ENCODE measurements at places on chromosomes 1 and 21.

DNA sequence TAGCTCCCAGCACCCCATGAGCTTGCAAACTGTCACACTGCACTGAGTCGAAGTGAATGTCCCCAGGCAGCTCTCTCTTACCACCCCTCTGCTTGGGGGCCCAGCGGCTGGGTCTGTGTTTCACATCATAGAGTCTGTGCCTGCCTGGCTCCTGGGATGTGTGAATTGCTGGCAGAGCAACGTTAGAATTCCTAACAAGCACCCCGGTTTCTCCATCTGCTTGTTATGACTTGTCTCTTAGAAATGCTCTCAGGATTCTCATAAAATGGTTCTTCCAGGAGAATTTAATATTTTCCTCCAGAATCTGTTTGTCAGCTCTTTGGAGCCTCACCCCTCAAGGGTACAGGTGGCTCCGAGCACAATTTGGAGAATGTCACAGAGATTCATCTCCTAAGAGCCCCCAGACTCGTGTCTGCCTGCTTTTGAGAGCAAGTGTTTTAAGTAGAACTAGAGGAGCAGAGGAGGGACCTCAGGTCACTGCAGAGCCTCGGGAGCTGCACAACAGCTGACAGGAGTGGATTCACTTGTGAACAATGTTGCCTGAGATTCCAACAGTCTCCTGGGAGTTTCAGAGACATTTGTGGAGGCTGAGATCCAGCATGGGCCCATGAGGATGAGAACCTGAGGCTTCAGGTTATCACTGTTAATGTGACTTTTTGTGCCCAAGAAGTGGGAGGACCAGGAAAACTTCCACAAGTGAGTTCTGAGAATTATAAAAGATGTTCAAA is 131.5 kb downstream of the KCNJ6 start:
- no peak for DNase-seq

DNA sequence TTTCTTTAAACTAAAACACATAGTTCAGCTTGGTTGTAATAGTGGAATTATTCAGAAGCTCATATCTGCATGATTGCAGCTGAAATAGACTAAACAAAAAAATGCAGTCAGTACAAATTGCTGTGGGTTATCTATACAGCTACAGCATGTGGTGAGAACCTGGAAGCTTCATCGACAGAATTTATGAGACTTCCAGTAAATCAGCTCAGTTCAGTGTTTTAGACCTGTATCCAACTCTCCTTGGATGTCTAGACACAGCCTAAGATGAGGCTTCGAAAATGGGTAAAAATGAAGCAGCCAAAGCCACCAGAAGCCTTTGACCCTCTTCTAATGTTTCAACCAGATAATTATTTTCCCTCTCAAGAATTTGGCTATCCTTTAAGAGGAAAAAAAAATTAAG is 127.1 kb upstream of the C1orf105 start:
- no peak for DNase-seq

GRCh38 chr1:59805554-59805953 is 9.2 kb upstream of the HOOK1 start:
- no peak for DNase-seq

GRCh38 chr1:12386130-12386529 is 156.3 kb downstream of the VPS13D start:
- DNase-seq, result no peak

DNA sequence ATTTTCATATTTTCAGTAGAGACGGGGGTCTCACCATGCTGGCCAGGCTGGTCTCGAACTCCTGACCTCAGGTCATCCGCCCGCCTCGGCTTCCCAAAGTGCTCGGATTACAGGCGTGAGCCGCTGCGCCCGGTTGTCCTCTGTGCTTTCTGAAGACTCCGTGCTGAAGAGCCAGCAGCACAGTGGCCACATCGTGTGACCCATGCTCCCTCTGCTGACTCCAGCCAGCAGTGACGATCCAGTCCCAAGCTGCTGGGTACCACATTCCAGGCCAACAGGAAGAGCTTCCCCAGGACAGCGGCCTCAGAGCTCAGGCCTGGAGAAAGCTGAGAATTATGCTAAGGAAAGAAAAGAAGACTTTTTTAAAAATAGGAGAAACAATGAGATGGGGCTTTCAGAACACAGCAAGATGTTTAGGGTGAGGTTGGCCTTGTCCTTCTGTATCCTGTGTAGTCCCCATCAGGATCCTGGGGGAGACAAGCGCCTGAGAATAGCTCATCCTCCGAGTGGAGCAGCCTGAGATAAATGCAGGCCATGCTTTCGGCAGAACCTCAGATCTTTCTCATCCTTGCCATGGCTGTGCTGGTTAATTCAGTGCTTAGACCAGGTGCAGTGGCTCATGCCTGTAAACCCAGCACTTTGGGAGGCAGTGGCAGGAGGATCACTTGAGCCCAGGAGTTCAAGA is 207.1 kb downstream of the SLC35F3 start:
- DNase-seq, result no peak
